GM12878 (cell line): ENCODE measurements at places on chromosomes 11 and 22. TPM values are rescaled to one million over a fixed set of nuclear protein-coding genes. Genes with fewer than 3 reads are reported as not detected.

Gene SLC22A12
- total RNA-seq, result not detected in 2 replicates

DNA sequence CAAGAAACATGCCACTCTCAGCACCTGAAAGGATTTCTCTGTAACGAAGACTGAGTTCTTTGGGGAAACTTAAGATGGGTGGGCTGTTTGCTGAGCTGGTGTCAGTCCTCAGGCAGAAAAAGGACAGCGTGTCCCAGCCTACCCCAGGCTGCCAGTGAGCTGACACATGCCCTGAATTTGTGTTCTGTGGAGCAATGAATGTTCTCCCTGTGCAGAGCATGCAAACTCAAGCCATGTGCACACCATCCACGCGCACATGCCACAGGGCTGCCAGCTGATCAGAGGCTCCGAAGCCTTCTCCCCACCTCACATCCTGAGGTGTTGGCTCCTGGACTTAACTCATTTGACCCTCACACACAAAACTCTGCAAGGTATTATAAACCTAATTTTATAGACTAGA, 104.9 kb downstream of the KCNC1 start:
- no peak overlapping the region for H3K4me3 ChIP-seq
- H3K4me1 ChIP-seq, result no peaks in the 10 kb centered on the region
- no peaks in the 10 kb centered on the region for H3K27me3 ChIP-seq
- no peak for DNase-seq
- H3K36me3 ChIP-seq, result no peaks in the 10 kb centered on the region
- H3K27ac ChIP-seq, result no peak overlapping the region

DNA sequence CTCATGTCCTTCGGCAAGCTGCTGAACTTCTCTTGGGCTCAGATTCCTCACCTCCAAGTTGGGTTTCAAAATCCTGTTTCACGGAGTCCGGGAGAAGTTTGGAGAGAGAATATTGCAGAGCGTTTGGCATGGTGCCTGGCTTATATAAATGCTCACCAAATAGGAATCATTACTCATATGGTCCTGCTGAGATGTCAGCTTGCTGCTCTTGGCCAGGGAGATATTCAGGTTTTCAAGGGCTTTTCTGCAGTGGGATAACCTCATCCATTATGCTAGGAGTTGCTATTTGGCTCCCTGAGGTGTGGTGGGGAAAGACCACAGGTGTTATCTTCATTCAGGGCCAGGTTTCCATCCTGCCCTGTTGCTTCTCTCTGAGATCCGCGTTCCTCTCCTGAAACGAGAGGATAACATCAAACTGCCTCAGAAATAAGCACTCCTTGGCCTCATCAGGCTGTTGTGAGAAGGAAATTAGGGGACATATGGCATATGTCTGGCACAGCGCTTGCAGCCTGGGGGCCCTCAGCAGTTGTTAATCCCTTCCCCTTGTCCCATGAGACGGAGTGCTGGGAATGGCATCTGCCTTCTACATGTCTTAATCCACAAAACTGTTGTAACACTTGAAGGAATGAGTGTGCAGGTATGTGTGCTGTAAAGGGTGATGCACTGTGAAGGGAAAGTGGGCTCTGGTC, 29.9 kb upstream of the ACER3 start:
- no peaks in the 10 kb centered on the region for H3K36me3 ChIP-seq
- DNase-seq, result no peak
- no peaks in the 10 kb centered on the region for H3K27me3 ChIP-seq
- H3K4me3 ChIP-seq, result no peak overlapping the region
- no peak overlapping the region for H3K27ac ChIP-seq

GRCh38 chr11:64358907-64359711, at the start of gene RPS6KA4:
RPS6KA4 (plus strand) TSS chr11:64359162; CDS start chr11:64359236, 74 bp downstream.
- DNase-seq, result no peak
- H3K27me3 ChIP-seq, result no peaks in the 10 kb centered on the region
- H3K36me3 ChIP-seq, result peaks cover 4% of the 10 kb centered on the region
- peaks cover 36% of the 10 kb centered on the region for H3K4me1 ChIP-seq
- peak within 1 kb of the TSS; percentile 69 for H3K4me3 ChIP-seq

GRCh38 chr11:36019722-36020121, 75.9 kb downstream of the LDLRAD3 start:
- no peaks in the 10 kb centered on the region for H3K4me1 ChIP-seq
- no peak for DNase-seq
- H3K36me3 ChIP-seq, result no peaks in the 10 kb centered on the region
- no peak overlapping the region for H3K27ac ChIP-seq
- no peak overlapping the region for H3K4me3 ChIP-seq

Gene DERL3
- 17.4 and 19.4 TPM in 2 replicates for total RNA-seq

DNA sequence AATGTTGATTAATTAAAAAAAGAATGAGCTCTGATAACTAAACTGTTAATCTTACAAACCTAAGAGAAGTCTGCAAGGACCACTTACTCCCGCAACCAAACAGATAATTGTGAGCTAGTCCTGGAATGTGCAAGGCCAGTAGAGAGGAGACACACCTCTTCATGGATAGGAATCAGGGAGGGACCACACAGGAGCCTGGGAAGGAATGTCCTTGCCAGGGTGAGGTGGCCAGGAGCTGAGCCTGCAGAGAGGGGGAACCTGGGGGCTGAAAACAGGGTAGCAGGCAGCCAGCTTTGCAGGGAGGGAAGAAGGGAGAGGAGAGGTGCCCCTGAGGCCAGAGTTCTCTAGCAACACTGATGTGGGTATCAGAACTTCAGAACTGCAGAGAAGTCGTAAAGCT, 9.4 kb upstream of the NLRP10 start:
- H3K36me3 ChIP-seq, result no peaks in the 10 kb centered on the region
- H3K27me3 ChIP-seq, result no peaks in the 10 kb centered on the region
- no peak for DNase-seq
- no peak overlapping the region for H3K4me3 ChIP-seq
- no peak overlapping the region for H3K27ac ChIP-seq
- no peaks in the 10 kb centered on the region for H3K4me1 ChIP-seq

DNA sequence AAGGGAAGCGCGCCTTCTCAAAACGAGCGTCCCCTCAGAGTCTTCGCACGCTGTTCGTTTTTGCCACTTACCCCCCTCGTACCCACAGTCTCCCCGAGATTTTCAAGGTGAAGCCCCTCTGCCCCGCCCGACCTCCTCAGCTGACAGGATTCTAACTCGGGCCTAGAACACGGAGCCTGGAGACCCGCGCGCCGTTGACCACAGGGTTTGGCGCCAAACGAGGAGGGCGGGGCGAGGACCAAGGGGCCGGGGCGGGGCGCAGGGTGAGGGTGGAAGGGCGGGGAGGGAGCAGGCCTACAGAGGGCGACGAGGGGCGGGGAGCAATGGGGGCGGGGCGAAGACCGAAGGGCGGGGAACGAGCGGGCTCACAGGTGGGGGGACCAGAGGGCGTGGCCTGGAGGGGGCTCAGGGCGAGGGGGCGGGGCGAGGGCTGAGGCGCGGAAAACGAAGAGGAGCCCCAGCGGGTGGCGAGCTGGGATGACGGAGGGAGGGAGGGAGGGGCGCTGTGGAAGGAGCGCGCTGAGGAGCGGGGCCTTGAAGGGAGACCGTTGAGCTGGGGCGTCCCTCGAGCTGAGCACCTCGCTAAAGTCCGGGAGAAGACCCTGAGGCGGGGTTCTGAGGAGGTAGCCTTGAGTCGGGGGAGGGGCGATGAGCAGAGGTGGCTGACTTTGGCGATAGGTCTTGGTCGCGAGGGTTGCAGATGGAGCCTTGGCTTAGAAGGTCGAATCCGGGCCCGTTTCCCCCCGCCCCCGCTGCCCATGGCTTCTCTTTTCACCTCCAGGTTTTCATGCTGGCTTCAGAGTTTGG, at the start of gene DMC1:
DMC1 (minus strand) TSS at position 212 of the 807 bp plus-strand sequence. CDS start 1,927 bp downstream, outside the sequence.
- H3K27ac ChIP-seq, result peak within 1 kb of the TSS; percentile 55
- no peaks in the 10 kb centered on the region for H3K36me3 ChIP-seq
- peak within 1 kb of the TSS; percentile 77 for H3K4me3 ChIP-seq
- no peaks in the 10 kb centered on the region for H3K27me3 ChIP-seq
- DNase-seq, result peak; percentile 73

DNA sequence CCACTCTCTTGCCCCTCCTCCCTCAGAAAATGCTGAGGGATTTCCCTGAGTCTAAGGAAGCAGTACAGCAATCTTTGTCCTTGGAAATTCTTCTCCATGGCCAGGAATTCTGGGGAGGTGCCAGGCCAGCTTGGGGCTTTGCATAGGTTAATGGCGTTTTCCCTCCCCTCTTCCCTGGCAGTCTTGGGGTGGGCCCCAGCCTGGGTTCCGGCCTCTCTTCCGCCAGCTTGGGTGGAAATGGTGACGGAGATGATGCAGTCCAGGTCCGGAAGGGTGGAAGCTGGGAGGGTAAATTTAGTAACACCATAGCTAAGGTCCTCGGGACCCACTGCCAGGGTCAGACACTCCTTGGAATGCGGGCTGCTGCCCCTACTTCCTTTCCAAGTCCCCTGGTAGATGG, 5.0 kb downstream of the PHLDB1 start:
- DNase-seq, result no peak
- H3K36me3 ChIP-seq, result no peaks in the 10 kb centered on the region
- no peak overlapping the region for H3K27ac ChIP-seq

- H3K4me3 ChIP-seq, result no peak overlapping the region
- no peak for DNase-seq
- no peaks in the 10 kb centered on the region for H3K36me3 ChIP-seq
- H3K4me1 ChIP-seq, result no peaks in the 10 kb centered on the region
- H3K27ac ChIP-seq, result no peak overlapping the region
Observed at GRCh38 chr11:79346021-79346420, 94.8 kb downstream of the TENM4 start.

GRCh38 chr22:19172213-19173046, 6.1 kb downstream of the SLC25A1 start:
- peaks cover 5% of the 10 kb centered on the region for H3K27me3 ChIP-seq
- H3K27ac ChIP-seq, result peak overlapping the region; percentile 83
- peak overlapping the region; percentile 95 for H3K4me3 ChIP-seq
- peaks cover 31% of the 10 kb centered on the region for H3K4me1 ChIP-seq
- DNase-seq, result no peak
- H3K36me3 ChIP-seq, result no peaks in the 10 kb centered on the region

DNA sequence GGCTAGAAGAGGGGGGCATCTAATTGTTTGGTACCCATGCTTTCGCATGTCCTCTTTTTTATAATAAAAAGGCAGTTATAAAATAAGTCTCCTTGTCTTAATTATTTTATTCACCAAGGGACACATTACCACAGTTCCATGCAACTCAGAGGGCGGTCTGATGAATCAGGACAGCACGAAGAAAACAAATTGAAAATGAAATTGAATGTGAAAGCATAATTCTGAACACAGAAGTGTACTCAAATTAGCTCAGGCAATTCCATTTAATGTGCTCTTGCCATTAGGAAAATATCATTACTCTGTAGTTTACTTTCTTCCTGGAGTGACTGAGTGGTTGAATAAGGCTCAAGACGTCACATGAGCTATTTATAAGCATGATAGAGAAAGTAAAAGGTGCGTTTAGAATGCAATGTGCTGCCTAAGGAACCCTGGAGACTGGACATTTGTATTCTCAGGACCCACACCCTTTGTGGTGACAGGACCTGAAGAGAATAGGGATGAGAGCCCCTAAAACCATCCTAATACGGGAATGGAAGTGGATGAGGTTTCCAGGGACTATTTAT, 59.6 kb downstream of the MTNR1B start:
- 0 out of 2 replicates have a peak overlapping the region, but pooled peaks have one; percentile 6 for H3K4me3 ChIP-seq
- H3K4me1 ChIP-seq, result no peaks in the 10 kb centered on the region
- no peak for DNase-seq
- no peaks in the 10 kb centered on the region for H3K27me3 ChIP-seq
- no peak overlapping the region for H3K27ac ChIP-seq

DNA sequence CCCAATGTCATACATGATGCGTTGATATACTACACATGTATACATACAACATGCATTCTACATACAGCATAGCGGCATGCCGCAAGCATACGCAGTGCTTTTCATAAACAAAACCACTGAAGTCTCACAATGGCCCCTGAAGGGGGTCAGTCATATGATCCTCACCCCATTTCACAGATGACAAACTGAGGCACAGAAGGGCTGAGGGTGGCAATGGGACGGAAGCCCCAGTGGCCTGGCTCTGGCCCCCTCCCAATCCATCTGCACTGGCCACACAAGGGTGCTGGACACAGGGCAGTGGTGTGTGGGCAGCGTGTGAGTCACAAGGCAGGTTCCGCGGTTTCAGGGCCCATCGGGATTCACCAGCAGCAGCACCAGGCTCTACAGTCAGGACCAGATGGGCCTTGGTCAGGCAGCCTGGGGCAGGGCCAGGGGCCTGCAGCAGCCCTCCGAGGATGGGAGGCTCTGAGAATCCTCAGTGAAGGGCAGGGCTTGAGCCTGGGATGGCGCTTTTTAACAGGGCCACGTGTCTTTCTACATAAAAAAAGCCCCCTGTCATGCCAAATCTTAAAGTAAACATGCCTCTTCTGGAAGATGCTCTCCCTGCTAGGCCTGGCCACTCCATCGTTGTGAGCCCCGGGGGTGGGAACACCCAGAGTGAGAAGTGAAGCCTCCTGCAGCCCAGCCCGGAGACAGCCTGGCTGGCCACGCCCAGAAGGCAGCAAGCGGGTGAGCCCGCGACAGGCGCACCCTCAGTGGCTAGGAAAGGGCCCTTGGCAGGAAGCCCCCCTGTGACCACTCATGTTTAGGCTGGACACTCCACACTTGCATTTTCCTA, 206.5 kb downstream of the CTTN start:
- H3K27ac ChIP-seq, result no peak overlapping the region
- H3K4me1 ChIP-seq, result no peaks in the 10 kb centered on the region
- DNase-seq, result no peak
- no peaks in the 10 kb centered on the region for H3K36me3 ChIP-seq
- H3K27me3 ChIP-seq, result peaks cover 2% of the 10 kb centered on the region; the same call in 1 of the 2 replicates

DNA sequence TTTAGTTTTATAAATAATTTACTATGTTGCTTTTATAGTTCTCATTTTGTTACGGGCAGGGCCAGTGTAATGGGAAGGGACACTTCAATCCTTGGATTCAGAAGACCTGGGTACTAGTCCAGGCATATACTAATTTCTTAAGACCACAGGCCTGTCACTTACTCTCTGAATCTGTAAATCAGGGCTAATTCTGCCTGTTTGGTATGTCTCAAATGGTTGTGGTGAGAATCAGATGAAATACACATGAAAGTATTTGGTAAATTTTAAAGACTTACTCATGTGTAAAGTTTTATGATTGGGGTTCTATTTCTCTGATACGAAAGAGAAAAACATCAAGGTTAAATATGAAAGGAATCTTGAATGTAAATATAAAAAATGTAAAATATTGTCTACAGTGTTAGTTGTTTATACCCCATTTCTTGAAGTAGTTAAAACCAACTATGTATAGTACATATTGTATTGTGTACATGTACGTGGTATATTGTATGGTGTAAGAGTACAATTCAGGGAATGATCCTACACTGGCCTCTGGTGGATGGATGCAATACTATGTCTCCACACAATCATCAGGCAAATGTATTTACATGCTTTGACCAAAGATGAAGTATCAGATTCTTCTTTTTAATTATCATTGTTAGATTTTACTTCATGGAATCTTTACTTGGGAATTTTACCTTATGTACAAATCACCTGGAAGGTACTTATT, 24.5 kb upstream of the RAG2 start:
- H3K36me3 ChIP-seq, result no peaks in the 10 kb centered on the region
- no peak for DNase-seq
- no peak overlapping the region for H3K27ac ChIP-seq

GRCh38 chr11:7599209-7599608, 74.1 kb downstream of the CYB5R2 start:
- H3K4me3 ChIP-seq, result no peak overlapping the region
- no peak overlapping the region for H3K27ac ChIP-seq
- no peaks in the 10 kb centered on the region for H3K27me3 ChIP-seq
- peaks cover 6% of the 10 kb centered on the region for H3K36me3 ChIP-seq
